EH (cell line): ENCODE measurements at places on chromosomes 1 and 21.

DNA sequence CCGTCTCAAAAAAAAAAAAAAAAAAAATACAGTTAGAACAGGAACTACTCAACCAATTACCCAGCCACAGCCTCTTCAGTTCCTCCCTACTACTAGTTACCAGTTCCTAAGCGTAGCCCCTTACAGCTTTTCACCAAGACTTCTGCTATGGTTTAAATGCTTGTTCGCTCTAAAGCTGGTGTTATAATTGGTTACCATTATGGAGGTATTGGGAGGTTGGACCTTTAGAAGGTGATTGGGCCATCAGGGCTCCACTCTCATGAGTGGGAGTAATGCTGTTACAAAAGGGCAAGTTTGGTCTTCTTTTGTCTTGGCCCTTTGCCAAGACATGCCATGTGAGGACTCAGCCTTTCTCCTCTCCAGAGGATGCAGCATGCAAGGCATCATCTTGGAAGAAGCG is 3.0 kb upstream of the SMPDL3B start:
- peak; percentile 8 for DNase-seq

- no peak for DNase-seq
Measured at GRCh38 chr1:54651608-54652007, 10.0 kb downstream of the MROH7 start.

- DNase-seq: no peak
Measured at GRCh38 chr1:51100264-51100880, 1.7 kb upstream of the C1orf185 start.

GRCh38 chr1:200982071-200982945 is 41.2 kb downstream of the KIF21B start:
- peak; percentile 9 for DNase-seq

DNA sequence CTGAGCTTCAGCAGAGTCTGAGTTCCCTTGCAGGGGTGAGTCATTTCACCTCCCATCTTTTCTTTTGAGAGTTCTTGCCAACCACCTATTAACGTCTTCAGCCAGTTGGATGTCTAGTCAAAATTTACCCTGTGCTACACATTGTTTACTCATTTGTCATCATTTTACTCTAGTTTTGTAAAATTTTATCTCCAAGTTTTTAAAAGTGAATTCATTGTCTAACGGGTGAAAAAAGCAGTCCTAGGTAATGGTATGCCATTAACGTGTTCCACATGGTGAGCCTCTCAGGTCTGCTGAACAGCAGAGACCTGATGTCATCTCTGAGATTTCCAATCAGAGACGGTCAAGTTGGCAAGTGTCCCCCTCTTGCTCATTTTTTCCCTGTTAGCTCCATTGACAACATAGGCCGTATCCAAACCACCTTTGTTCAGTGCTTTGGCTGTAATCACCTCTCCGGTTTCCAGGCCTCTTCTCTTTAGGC is 85.4 kb downstream of the TBX15 start:
- DNase-seq: peak; percentile 59

GRCh38 chr1:99969260-99969728 is 502 bp upstream of the SLC35A3 start:
- no peak for DNase-seq

DNA sequence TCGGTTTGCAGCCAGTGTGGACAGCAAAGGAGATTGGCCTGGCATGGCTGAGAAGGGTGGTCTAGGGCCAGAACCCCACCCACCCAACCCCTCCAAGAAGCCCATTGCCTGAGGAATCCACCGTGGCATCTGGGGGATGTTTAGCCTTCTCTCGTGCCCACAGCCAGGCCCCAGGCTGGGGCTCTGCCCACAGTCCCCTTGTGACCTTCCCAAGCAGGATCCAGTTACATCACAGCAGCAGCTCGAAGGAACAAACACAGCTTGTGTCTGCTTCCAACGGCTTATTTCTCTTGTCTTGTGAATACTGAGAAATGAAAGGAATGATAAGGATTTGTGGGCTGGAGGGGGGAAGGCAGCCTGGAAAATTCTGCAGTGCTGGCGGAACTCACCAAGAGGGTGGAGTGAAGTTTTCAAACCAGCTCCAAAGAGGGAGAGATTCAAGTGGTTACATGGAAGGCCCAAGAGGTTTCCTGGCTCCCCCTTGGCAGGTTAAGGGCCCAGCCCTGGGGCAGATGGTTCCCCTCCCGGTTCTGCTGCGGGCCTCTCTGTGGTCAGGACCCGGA is 61.6 kb downstream of the DHRS3 start:
- DNase-seq: peak; percentile 97

DNA sequence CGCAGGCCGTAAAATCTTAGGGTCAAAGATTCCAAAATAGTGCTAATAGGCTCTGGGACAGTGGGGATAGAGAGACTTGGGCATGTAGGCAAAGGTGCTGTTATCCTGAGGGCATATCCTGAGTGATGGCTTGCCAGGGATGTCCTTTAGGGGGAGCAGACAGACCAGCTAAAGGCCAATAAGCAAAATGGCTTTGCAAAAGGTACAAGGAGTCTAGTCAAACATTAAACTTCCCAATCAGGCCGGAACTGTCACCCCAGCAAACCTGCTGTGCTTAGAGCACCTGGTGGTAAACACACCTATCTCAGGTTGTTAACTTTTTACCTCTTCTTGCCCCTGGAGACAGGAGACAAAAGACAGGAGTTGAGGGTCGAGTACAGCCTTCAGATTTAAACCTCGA is 49.1 kb downstream of the TRABD2B start:
- no peak for DNase-seq

DNA sequence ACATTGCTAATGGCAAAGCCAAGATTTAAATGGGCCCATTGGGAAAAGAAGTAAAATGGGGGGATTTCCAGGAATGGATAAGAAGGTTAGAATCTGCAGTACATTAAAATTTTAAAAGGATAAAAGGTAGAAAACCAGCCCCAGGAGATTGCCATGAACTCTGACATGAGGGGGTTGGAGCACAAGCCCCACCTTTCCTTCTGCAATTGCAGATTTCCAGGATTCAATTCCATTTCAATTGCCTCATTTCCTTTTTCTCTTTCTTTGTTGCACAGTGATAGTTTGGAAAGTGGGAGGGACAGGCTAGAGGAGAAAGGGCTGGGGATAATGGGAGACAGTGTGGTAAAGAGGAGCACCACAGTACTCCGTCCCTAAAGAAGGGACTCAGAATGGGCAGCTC is 238.5 kb upstream of the RAB4A start:
- no peak for DNase-seq

- DNase-seq: no peak
Measured at GRCh38 chr1:209755256-209755655, 597 bp upstream of the TRAF3IP3 start.

DNA sequence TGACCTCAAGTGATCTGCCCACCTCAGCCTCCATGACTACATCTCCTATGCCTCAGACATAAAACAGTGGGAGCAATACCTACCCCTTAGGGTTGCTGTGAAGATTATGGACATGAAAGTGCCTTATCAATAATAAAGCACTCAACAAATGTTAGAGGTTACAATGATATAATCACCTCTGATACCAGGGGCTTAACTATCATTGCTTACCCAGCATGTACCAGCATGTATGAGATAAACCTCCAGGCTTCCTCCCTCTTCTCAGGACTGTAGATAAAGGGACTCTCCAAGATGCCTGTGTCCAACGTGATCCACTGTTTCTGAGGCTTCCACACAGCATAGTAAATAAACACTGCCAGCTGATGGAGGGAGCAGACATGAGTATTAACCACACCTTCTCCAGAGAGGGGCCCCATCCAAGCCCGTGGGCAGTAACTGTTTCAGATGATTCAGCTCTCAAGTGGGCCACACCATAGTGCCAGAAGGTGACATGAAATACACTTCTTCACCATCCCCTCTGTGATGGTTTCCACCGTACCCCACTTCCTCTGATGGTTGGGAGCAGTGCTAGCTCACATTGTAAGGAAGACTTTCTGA is 26.2 kb downstream of the RHBDL2 start:
- no peak for DNase-seq

GRCh38 chr1:151986501-151987190 is 7.0 kb downstream of the S100A10 start:
- peak; percentile 38 for DNase-seq

DNA sequence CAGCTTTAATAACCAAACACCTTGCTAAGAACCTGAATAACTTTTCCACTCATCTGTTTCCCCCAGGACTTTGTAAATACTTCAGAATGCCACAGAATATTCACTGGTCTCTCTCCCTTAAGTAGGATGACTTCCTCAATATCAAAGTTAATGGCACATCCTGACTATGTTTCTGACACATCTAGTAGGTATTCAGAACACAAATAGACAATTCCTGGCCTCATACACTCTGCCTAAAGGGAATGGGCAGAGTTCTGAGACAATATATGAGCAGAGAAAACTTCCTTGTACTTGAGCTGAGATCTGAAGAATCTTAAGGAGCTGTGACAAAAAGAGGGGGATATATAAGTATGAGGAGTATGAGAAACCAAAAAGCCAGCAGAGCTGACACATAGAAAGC is 34.8 kb downstream of the ANKRD13C start:
- peak; percentile 92 for DNase-seq

DNA sequence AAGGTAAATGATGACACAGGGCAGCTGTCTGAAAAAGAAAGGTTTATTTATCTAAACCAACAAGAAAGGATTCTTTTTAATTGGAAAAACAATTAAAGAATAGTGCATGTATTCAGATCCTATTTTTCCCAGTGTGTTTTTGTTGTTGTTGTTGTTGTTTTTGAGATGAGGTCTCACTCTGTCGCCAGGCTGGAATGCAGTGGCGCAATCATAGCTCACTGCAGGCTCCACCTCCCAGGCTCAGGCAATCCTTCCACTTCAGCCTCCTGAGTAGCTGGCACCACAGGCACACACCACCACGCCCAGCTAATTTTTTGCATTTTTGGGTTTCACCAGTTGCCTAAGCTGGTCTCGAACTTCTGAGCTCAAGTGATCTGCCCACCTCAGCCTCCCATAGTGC is 22.1 kb downstream of the NEK2 start:
- DNase-seq: peak; percentile 49

- no peak for DNase-seq
Measured at GRCh38 chr1:204818998-204819397, 51.7 kb upstream of the NFASC start.

- no peak for DNase-seq
Measured at GRCh38 chr1:84407958-84408422, 9.7 kb downstream of the DNASE2B start.

GRCh38 chr21:43657355-43658087 is 1.8 kb downstream of the HSF2BP start:
- DNase-seq: no peak

GRCh38 chr1:160451859-160452232 is 51.5 kb downstream of the VANGL2 start:
- DNase-seq: no peak

DNA sequence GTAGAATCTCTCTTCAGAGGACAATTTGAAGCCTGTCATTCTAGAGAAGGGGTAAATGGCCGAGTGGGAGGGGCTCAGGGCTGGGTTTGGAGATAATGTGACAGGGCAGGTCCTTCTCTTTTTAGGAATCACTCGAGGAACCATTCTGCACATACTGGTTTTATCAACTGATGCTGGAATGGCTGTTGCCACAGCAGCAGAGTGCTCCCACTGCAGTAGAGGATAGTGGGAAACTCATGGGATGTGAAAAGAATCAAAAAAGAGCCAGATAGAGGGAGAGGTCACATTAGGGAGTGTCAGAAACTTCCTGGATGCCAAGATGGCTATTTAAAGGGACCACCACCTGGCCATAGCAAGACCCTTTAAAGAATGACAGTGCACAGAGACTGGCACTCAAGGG is 105.3 kb downstream of the NAV1 start:
- DNase-seq: no peak

- no peak for DNase-seq
Measured at GRCh38 chr1:221200464-221200863, 321.2 kb downstream of the HLX start.

DNA sequence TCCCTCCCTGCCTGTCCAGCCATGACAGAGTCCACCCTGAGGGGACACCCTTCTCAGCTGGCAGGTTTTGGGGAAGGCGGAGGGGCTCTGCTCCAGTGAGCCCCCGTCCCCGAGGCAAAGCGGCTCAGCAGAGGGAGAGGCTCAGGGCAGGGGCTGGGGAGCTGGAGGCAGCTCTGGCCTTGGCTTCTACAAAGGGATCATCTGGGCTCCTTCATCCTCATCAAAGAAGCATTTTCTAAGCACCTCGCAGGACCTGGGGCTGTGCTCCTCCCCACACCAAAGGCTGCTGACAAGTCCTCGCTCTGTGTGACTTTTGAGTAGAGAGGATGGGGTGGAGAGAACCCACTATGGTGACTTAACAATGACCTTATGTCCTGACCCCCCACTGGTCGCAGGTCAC is 21.0 kb upstream of the CLSTN1 start:
- no peak for DNase-seq

DNA sequence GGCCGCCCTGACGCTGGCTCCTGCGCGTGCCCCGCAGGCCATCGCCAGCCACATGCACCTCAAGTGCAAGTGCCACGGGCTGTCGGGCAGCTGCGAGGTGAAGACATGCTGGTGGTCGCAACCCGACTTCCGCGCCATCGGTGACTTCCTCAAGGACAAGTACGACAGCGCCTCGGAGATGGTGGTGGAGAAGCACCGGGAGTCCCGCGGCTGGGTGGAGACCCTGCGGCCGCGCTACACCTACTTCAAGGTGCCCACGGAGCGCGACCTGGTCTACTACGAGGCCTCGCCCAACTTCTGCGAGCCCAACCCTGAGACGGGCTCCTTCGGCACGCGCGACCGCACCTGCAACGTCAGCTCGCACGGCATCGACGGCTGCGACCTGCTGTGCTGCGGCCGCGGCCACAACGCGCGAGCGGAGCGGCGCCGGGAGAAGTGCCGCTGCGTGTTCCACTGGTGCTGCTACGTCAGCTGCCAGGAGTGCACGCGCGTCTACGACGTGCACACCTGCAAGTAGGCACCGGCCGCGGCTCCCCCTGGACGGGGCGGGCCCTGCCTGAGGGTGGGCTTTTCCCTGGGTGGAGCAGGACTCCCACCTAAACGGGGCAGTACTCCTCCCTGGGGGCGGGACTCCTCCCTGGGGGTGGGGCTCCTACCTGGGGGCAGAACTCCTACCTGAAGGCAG is 23.4 kb upstream of the ARF1 start:
- DNase-seq: no peak

DNA sequence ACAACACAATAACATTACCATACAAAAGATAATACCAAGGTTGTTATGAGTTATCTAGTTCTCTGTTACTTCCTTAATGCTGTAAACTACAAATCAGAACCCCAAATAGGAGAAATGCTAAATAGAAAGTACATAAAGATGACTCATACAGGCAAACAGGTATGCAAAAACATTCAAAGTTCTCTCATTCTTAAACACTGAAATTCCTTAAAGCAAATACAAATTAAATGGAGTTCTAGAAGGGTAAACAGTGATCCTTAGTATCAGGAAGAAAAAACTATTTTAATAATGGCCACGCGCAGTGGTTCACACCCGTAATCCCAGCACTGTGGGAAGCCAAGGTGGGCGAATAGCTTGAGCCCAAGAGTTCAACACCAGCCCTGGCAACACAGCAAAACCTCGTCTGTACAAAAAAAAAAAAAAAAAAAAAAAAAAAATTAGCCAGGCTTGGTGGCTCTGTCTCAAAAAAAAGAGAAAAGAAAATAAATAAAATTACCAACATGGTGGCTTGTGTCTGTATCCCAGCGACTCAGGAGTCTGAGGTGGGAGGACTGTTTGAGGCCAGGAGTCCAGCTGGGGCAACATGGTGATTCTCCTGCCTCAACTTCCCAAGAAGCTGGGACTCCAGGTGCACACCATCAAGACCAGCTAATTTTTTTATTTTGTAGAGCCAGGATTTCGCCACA is 17.5 kb downstream of the FBXO42 start:
- no peak for DNase-seq
